SK-N-DZ (cell line): ENCODE measurements at places on chromosomes 12 and 14.

DNA sequence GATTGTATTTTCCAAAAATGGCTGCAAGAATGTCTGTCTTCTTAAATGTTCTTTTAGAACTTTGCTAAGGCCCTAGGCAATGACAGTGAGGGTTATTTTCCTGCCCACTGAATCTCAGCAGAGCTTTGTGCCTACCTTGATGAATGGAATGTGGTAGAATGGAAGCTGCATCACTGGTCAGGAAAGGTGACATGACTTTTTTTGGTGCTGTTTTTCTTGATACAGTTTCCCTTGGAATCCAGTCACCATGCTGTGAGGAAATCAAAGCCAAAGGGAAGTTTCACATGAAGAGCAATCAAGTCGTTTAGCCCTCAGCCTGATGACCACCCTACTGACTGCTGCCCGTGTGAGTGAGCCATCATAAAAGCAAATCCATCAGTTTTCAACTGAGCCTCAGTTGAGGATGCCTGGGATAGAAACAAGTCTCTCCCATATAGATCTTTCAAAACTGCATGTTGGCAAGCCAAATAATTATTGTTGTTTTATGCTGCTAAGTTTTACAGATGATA, 886.0 kb upstream of the FBXO33 start:
- DNase-seq = no peak

DNA sequence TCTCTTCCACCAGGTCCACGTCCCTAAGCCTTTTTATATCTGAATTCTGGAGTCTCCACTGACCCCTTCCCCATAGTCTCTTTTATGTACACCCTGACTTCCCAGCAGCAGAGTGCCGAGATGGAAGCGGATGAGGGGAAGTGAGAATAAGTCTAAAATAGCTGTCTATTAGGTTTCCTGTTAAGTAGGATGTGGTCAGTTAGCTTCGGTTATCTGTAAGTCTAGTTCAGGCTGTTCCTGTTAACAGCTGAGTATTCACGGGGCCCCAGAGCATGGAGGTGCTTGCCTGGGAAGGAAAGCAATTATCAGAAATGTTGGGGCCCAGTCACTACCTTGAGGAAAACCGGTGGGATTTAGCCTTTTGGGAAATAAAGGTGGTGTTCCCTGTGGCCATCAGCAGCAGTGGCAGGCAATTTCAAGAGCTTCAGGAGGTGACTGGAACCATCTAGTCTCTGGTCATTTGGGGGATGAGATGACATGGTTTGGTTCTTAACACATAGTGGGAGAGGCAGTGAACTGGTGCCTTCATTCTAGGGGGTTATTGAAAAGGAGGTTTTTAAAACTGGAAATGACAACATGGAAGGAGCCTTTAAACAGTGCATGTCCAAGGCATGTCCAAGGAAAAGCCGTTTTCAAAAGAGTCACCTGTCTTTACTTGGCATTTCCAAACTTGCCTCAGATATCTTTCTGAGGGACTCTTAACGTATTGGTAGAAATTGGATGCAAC, 21.8 kb downstream of the CHST11 start:
- no peak for DNase-seq

GRCh38 chr14:105162669-105162979, 6.0 kb downstream of the JAG2 start:
- DNase-seq = no peak

- DNase-seq = no peak
Observed at GRCh38 chr12:108302403-108303311, 36.5 kb downstream of the CMKLR1 start.

GRCh38 chr14:94631536-94632304, 19.5 kb downstream of the SERPINA3 start:
- no peak for DNase-seq

GRCh38 chr14:100504372-100505078, 82.7 kb downstream of the BEGAIN start:
- no peak for DNase-seq

GRCh38 chr14:78282437-78282836, 112.3 kb downstream of the NRXN3 start:
- no peak for DNase-seq

DNA sequence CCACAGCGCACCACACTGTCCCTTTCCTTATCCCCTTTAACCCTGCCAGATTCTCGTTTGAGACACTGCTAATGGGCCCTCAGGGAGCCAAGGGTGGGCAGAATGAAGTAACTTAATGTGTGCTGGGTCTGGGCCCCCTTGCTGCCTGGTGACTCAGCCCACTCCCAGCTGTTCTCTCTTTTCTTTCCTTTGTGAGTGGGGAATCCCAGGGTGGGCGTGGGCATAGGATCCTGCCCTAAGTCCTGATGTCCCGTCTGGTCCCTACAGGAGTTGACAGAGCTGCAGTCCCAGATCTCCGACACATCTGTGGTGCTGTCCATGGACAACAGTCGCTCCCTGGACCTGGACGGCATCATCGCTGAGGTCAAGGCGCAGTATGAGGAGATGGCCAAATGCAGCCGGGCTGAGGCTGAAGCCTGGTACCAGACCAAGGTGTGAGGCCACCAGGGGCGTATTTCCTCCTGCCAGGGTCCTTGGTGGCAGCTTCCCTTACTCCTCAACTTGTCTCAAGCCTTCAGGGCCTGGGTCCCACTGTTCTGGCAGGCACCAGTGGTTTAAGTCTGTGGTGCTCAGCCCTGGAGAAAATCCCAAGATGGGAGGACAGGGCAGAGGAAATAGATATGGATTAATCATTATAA, 8.3 kb downstream of the KRT7 start:
- no peak for DNase-seq

DNA sequence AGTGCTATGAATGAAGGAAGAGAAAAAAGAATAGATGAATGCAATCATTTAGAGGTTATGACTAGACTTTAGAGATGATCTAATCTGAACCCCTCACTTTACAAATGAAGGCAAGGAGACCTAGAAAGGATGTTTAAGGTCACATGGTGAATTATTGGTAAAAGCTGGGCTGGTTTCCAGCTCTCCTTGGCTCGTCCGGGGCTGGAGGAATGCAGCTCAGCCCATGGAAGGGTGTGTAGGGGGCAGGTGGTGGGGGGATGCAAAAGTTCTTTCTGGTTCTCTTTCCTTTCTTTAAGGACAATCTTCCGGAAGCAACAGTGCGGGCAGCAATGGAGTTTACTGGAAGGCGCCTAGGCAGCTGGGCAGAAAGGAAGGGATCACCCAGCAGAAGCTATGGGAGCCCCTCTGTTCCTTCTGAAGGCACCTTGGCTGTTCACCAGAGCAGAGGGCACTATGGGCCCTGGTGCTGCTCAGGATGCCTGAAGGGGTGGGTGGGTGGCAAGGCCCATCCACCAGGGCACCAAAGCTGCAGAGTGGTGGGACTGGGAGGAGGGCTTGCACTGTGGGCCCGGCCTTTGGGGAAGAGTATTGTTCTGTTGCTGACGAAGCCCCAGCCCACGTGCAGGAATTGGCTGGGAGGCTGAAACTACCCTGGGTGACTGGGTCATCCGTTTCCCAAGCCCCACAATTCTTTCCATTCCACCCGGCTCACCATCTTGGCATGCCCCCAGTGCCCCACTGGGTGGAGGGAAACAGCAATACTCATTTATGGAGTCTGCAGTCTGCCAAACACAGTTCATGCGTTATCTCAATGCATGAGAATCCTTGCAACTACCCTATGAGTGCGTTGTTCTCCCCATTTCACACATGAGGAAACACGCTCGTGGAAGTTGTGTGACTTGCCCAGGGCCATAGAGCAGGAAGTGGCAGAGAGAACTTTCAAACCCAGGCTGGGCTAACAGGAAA, 78.2 kb downstream of the IRF2BPL start:
- DNase-seq = no peak

- no peak for DNase-seq
Observed at GRCh38 chr12:105485321-105485910, 154.9 kb downstream of the C12orf75 start.

DNA sequence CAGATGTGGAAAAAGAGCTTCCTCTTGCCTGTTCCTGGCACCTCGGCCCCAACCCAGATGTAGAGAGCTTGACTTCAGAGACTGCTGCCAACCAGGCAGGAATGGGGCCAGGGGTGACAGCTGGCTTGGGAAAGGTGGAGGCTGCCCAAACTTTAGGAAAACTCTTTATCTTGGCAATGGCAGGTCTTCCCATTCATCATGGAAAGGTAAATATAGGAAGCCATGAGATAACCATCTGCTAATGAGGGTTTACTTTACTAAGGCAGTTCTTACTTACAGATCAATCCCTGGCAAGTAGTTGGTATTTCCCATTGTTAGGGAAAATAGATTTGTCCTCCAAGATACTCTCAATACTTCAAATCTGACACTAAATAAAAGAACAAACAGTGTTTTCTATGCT, 143.1 kb upstream of the NUDT4 start:
- DNase-seq = no peak

DNA sequence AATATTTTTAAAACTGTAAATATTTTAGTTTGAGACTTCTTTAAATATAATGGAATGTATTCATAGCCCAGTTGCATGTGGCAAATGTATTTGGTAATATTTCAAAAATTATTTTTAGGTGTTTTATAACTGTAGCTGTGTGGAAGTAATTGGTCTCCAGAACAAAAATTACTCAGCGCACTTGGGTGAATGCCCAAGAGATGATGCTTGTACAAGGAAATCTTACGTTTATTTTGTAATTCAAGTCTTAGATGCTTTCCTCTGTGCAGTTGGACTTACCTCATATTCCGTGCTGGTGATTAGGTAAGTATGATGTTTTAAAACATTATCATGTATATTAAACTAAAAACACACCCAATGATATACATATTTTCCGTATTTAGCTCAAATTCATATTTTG, 76.7 kb upstream of the SLCO1B1 start:
- no peak for DNase-seq

- DNase-seq = no peak
Observed at GRCh38 chr14:22849212-22849819, 12.9 kb downstream of the MMP14 start.
